ENCODE measurements at places on chromosomes 1 and 21.

DNA sequence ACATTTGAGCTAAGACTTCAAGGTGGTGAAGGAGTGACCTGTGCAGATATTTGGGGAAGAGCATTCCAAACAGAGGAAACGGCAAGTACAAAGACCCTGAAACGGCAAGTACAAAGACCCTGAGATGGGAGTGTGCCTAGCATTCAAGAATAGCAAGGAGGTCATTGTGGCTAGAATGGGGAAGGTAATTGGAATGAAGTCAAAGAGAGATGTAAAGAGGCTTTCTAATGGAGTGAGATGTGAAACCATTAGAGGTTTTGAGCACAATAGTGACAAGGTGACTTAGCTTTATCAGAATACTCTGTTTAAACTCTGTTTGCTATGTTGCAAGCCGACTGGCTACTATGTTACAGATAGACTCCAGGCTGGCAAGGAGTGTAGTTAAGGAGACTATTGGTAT is 4.4 kb downstream of the CDC7 start:
- no peak for DNase-seq

- no peak for DNase-seq
These were observed 171.6 kb downstream of the S1PR1 start for GRCh38 chr1:101408212-101409042.

- no peak for DNase-seq
These were observed 20.7 kb downstream of the IRF2BP2 start for GRCh38 chr1:234589064-234589800.

- DNase-seq: no peak
These were observed 110.8 kb upstream of the RUNX1 start for GRCh38 chr21:35159881-35160280.

GRCh38 chr21:29184037-29184436 is 53.6 kb downstream of the MAP3K7CL start:
- DNase-seq: no peak

GRCh38 chr21:35163411-35163810 is 114.3 kb upstream of the RUNX1 start:
- DNase-seq: no peak

- no peak for DNase-seq
These were observed 254.6 kb upstream of the LRRC7 start for GRCh38 chr1:69313118-69313517.

DNA sequence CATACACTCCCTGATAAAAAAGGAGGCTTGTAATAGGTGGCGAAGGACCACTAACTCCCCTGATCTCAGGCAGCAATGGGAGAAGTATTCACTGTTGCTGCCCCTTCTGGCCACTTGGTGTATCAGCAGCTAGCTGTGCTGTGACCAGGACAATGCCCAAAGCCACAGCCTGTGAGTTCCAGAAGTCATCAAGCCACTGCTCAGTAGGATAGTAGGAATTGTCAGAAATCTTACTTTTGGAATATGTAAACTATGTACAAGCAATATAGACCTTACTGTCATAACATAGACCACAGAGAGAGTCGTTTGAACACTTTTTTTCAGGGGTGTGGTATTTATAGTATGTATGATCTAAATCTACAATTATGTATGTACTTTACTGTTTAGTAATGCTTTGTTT is 248.3 kb upstream of the CAMK1G start:
- no peak for DNase-seq

DNA sequence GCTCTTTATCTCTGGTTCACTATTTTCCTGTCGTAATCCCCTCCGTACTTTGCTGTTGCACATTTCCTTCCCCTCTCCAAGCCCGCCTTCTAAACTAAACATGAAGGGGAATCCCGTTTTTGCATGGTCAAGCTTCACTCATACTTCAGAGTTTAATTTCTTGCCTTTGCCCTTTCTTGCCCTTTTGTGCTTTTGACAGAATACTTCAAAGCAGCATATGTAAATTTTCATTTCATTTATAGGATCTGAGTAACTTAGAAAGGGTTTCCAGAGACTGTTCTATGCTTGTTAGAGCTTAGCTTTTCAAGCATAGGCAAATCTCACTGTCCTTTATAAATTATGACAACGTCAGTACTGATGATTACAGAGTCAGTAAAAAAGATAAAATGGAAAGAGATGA is 27.7 kb downstream of the SPATA45 start:
- no peak for DNase-seq

GRCh38 chr1:210949489-210949888 is 184.5 kb downstream of the KCNH1 start:
- no peak for DNase-seq

DNA sequence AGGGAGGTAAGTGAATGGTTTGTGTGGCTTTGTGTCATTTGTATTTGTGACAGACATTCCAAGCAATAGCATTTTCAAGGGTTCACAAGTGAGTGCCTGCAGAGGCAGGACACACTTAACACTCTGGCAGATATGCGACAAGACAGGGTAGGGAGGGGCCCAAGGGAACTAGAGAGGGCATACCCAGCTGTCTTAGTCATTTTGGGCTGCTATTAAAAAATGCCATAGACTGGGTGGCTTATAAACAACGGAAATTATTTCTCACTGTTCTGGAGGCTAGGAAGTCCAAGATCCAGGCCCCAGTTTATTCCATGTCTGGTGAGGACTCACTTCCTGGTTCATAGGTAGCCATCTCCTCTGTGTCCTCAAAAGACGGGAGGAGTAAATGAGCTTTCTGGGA is 137.4 kb downstream of the FGGY start:
- no peak for DNase-seq

- peak; percentile 88 for DNase-seq
These were observed 953 bp downstream of the PTPRU start for GRCh38 chr1:29237129-29237821.

- no peak for DNase-seq
These were observed 21.0 kb downstream of the LCE4A start for GRCh38 chr1:152728986-152729385.

GRCh38 chr1:99271249-99271648 is 7.0 kb downstream of the PLPPR4 start:
- DNase-seq: no peak

- DNase-seq: no peak
These were observed 30.3 kb upstream of the ABCG1 start for GRCh38 chr21:42188663-42189062.
